ENCODE measurements at places on chromosomes 16 and 17.

- DNase-seq: no peak
Observed at GRCh38 chr16:7351610-7352510, 19.2 kb downstream of the RBFOX1 start.

DNA sequence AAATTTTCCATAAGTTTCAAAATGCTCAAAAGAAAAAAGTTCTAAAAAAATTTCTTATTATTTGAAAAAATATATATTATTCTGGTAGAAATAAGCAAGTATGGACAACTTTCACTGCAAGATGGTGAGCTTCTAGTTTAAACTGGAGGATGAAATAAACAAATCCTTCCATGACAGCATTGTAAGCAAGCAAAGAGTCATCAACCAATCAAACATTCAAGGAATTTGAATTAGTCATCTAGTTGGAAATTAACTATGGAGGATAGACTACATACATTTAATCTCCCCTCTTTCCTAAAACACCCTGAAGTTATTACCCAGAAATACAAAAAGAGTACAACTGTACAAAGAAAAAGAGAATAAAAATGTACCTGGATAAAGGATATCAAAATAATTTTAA lies 51.0 kb upstream of the IRX5 start:
- no peak for DNase-seq

DNA sequence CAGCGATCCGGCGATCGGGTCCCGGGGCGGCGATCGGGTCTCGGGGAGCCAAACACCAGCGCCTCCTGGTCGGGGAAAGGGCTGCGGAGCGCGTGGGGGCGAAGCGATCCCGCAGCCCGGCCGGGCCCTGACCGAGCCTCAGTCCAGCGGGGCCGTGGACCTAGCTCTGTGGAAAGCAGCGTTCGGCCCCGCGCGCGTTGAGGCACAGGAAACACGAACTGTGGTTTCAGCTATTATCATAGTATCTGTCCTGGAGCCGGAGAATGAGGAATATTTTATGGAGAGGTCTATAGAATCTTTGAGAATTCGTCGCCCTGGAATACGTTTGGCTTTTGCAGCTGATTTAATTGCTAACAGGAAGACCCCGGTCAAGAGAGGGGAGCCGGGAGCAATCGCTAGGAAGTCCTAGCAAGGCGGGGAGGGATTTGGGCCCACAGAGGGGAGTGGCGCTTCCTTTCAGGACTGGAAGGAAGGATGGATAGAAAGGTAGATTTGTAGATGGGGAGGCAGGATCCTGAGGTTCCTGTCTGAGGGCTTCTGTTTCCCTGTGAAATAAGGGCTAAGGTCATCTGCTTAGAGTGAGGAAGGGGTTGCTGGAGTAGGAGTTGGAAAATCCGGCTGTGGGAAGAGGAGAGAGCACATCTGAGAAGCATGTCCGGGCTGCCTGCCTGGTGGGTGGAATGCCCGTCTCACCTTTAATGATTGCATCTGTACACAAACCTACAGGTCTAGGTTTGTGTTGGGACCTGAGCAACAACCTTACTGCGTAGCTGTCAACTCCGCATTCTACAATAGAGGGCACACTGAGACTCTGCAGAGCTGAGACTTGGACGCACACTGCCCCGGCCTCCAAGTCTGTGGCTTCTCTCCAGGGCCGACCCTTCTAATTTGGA lies 770 bp downstream of the CCNF start:
- no peak for DNase-seq

DNA sequence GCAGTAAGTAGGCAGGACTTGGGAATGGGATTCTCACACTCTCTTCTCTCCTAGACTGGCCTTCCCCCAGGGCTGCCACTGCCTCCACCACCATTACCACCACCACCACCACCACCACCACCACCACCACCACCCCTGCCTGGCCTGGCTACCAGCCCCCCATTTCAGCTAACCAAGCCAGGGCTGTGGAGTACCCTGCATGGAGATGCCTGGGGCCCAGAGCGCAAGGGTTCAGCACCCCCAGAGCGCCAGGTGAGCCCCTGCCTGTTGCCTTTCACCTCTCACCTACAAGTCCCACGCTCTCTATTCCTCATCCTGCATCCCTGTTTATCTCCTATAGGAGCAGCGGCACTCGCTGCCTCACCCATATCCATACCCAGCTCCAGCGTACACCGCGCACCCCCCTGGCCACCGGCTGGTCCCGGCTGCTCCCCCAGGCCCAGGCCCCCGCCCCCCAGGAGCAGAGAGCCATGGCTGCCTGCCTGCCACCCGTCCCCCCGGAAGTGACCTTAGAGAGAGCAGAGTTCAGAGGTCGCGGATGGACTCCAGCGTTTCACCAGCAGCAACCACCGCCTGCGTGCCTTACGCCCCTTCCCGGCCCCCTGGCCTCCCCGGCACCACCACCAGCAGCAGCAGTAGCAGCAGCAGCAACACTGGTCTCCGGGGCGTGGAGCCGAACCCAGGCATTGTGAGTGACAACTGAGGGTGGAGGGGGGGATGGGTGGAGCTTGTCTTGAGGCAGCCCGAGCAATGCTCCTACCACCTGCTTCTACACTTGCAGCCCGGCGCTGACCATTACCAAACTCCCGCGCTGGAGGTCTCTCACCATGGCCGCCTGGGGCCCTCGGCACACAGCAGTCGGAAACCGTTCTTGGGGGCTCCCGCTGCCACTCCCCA lies 7.9 kb upstream of the TMEM88 start:
- no peak for DNase-seq

DNA sequence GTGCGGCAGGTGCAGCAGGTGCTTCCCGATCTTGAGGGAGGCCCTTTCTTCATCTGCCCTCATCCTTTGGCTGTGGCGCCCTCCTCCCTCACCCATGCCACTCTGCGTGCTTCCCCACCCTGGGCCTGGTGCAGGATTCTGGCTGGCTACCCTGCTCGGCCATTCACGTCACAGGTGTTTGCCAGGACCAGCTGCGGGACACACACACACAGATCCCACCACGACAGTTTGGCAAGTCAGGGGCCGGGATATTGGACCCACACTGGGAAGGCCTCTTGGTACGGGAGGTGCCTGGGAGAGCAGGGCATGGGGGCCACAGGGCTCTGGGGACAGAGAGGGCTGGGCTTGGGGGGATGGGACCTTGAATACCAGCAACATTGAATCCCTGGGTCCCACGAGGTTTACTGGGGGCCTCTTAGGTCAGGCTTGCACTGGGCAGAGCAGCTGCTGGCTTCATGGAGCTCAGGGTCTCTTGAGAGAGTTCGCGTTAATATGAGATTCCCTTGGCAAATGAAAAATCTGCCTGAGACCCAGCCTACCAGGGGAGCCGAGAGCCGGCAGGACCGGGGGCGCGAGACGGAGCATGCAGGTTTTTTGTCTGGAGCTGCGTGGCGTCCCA lies 15.1 kb downstream of the ADCY7 start:
- DNase-seq: no peak

DNA sequence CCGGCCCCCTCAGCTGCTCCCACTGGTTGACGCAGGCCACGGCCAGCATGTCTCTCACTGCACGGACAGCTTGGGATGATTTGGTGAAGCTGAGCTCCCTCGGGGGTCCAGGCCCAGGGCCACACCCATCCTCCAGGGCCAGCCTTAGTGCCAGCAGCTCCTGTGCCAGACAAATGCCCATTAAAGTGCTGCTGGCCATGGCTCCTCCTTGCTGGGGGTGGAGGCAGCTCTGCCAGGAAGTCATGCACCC lies 2.5 kb downstream of the TRIM47 start:
- no peak for DNase-seq

DNA sequence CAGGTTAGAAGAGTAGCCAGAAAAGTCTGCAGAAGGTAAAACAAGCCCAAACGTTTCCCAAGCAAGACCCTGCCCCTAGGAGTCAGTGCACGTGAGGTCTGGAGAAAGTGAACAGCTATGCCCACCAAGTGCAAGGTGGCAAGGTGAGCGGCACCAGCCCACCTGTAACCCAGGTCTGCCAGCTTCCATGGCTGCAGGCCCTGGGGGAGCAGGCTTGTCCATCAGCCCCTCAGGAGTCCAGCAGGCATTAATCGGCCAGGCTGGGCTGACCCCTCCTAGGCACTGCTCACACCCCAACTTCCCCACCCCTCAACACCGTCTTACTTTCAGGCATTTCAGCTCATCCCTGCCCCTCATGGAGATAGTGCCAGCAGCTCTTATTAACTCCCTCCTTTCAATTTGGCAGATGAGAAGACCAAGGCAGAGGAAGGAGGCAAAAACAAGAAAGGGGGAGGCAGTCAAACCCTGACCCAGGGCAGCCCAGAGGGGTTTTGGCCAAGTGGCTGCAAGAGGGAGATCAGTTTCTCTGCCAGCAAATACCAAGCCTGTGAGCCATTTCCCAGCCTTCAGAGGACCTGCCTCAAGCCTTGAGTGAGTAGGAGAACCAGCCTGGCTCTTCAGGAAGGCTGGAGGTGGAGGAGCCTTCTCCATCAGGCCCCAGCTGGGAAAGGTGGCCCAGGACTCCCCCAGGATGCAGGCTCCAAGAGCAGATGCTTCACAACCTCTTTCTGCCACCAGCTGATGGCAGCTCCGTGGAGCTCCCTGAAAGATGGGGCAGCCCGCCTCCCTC lies 14.7 kb downstream of the BEAN1 start:
- no peak for DNase-seq

GRCh38 chr17:8572764-8573163 lies 57.8 kb downstream of the MYH10 start:
- no peak for DNase-seq

DNA sequence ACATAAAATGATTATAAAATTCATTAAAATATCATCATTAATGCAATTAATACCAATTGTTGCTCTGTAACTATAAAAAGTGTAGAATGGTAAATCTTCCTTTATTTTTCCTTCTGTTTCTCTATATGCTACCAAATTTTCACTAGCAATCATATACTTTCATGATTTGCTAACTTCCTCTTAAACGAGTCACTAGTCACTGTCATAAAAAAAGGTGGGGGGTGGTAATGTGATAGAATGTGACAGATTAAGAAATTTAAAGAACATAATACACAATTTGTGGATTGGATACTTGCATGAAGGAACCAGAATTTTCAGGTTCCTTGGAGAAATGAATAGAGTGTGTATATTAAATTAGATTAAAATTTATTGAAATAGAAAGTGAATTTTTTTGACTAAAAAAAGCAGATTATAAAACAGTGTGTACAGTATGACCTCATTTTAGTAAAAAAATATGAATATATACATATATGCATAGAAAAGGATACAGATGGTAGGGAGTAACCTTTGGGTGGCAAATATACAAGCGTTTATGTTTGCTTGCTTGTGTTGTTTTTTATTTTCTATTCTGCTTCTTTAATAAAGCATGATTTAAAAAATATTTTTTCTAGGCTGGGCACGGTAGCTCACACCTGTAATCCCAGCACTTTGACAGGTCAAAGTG lies 56.7 kb upstream of the C17orf78 start:
- no peak for DNase-seq

GRCh38 chr17:8481089-8481488 lies 45.4 kb downstream of the NDEL1 start:
- DNase-seq: no peak

GRCh38 chr17:31787857-31788570 lies 71.0 kb downstream of the COPRS start:
- no peak for DNase-seq

DNA sequence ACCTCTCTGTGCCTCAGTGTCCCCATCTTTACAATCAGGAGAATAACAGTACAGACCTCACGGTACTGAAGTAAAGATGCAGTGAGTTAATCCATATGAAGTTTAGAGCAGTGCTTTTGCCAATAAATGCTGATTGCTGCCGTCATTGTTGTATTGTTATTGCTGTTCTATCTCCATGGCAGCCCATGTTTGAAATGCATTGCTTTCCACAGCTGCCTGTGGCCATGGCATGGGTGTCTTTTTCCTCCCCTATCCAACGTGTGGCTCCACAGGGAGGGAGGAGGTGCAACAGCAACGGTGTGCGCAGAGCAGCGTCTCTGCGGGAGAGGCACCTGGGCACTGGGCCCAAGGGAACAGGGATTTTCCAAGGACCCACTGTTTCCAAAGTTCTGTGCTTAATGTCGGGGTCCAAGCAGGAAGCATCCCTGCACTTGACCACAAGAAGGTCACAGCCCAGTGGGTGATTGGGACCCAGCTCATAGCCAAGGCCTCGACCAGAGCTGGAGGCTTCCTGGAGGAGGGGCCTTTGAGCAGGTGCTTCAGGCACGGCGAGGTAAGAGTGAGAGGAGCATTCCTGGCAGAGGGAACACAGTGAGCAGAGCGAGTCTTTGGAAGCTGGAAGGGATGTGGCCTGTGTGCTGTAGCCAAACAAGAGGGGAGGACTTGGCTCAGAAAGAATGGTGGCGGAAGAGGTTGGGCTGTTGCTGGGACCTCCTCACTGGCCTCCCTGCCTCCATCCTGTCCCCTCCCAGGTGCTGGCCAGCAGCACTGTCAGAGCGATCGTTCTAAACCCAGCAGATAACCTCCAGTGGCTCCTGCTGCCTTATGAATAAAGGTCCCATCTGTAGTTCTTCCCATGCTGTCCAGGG lies 3.9 kb downstream of the RAI1 start:
- DNase-seq: no peak

GRCh38 chr16:85392756-85393673 lies 220.1 kb upstream of the GSE1 start:
- DNase-seq: no peak

GRCh38 chr17:57523926-57524632 lies 221.0 kb downstream of the CCDC182 start:
- no peak for DNase-seq

All from T-helper 9 cell (primary cell).